ENCODE measurements at places on chromosomes 13 and 19.

- no peak for DNase-seq
Observed at GRCh38 chr19:3024870-3025548, 4.1 kb downstream of the TLE2 start.

DNA sequence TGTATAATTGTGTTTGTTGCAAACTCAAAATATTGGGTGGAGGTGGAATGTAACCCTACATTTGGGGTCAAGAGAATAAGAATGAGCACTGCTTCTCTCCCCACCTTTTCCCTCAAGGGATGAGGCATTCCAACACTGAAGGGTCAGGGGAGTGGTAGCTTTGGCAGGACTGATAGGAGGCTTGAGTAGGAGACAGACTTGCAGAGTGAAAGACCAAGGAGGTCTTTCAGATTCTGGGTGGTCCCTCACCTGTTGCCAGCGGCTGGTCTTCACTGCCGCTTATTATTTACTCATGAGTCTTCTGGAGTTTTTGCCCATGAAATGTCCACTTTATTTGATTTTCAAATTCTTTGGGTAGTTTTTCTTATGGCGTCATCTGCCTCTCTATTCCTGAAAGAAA, 118.8 kb downstream of the LMO7 start:
- no peak for DNase-seq

DNA sequence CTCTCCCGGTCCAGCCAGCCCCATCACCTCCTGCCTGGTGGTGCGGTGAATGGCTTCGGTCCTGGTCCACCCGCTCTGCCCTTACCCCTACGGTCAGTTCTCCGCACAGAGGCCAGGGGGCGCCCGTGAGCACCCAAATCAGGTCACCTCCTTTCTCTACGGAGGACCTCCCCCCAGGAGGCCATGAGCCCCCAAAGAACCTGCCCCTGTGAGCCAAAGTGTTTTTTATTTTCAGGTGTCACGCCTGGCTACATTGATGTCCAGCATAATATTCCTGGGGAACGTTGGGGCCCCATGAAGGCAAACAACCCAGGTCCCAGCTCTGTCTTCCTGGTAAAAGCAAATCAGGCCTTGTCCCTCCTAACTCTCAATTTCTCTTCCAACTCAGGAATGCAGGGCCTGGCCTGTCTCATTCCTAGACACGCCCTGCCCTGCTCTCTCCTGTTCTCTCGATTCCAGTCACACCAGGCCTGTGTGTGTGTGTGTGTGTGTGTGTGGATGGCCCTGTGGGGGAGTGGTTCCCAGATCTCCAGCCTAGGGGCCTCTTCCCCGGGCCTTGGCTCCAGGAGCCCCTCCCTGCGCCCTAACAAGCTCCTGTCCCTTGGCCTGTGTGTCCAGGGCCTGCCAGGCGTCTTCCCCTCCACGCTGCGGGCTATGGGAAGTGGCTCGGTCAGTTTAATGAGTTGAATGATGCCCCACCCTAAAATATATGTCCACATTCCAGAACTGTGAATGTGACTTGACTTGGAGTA, 9.7 kb upstream of the GIPC1 start:
- peak; percentile 44 for DNase-seq

DNA sequence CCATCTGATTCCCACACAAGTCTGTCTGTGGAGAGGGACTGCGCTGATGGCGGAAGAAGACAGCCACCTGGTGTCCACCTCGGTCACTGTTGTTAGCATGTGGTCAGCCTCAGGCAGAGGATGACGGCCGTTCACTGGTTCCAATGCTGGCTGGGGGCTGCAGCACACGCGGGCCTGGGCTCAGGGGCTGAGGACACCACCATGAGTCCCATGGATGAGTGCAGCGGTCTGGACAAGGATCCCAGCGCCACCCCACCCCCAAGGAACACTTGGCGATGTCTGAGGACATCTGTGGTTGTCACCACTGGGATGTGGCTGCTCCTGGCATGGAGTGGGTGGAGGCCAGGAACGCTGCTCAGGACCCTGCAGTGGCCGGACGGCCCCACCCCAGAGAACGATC, 10.9 kb downstream of the DPP9 start:
- no peak for DNase-seq

DNA sequence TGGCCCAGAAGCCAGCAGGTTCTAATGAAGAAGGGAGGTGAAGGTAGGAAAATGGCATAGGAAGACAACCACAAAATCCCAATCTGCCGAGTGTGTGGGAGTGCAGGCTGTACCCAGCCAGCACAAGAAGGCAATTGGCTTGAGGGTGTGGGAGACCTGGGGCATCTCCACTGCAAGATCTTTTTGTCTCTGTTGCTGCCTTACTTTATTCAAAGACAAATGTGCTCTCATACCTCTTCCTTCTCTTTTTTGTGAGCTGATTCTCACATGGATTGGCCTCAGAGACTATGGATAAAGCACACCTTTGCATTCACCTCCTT, 183.6 kb downstream of the ZNF536 start:
- no peak for DNase-seq

DNA sequence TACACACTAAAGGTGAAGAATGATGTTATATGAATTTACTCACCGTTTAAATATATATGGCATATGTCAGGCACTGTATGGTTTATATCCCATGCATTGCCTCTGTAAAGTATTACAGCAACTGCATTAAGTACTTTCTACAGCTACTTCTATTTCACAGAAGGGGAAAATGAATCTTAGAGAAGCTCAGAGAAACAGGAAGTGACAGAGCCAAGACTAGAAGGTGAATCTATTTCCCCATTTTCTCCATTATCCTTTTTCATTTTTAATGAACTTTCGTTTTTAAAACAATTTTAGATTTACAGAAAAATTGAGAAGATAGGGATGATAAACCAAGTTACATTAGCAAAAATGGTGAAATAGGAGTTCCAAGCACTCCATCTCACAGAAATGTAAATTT, 863.3 kb downstream of the UQCRFS1 start:
- DNase-seq = no peak

DNA sequence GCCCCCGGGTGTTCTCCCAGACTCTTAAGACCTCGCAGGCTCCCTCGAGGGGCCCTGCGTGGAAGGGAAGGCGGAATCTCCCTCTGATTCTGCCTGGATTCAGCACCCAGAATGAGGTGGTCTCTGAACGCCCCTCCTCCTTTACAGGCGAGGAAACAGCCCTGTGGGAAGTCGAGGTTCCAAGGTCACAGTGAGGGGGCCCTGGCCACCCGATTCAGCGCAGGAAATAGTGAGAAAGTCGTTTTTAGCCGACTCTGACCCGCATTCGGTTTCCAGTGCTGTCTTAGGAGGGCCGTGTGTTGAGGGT, 1.1 kb downstream of the BSG start:
- no peak for DNase-seq

DNA sequence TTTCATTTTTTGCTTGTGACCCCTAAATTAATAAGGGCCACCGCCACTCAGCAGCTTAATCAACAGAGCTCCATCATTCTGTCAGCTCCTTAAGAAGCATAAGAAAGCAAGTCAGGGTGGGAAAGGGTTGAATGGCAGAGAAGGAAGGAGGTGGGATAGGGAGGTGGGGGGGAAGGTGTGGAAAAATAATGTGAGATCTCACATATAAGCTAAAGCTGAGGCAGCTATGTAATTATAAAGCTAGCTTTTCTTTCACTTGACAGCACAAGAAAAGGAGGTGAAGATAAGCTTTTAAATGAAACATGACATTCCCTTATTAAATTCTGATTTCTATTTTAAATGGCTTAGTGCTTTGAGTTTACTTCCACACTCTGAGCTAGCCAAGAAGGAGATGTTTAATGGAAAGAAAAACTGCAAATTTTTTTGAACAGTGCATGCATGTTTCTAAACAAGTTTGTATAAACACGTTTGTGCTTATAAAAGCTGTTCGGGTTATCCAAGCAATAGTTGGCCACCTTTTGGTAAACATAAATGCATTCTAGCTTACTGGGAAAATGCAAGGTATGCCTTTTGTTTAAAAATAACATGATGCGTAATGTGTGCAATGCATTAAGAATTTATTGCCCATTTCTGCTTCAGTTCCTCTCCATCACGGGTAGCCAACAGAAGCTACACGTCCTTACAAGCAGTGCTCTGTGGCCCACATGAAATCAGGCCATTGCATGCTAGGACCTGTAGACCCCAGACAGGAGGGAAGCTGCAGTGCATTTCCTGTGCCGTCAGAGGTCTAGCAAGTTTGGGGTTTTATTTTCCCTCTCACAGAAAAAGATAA, 96.2 kb downstream of the LHFPL6 start:
- no peak for DNase-seq

DNA sequence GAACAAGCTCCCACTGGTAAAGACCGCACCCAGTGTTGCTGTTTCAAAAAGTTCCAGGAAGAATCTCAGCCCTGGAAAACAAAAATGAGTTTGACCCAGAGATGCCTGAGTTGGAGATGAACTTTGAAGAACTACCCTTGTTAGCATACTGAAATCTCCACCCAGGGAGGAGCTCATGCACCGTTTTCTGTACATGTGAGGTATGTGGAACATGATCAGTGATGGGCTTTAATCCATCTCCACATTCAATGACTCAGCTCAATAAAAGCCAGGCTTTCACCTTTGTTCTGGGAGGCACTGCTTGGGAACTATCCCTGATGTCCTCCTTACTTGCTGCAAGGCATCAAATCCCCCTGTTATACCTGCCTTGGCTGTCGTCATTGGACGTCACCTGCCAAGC, 279.9 kb downstream of the UQCRFS1 start:
- DNase-seq = no peak

GRCh38 chr19:21045028-21045427, 24.6 kb downstream of the ZNF430 start:
- DNase-seq = no peak

DNA sequence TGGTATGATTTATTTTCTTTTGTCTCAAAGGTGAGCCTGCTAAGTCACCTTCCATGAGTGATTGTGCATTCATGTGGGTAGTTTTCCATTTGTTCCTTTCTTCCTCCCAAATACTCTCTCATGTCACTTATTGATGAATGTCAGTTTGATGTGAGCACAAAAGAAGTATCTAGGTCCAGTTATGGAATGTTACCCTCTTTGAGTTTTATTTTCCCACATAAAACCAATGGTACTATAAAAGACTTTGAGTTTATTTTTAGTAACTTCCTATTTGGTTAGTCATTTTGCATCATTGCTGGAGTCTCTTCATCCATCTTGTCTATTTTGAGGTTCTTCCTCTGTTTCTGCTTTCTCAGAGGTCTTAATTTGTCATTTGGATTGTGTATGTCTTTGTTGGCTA, 321.3 kb downstream of the GPC6 start:
- no peak for DNase-seq
